ENCODE measurements at places on chromosomes 1 and 21. TPM values are rescaled to one million over a fixed set of nuclear protein-coding genes. Genes with fewer than 3 reads are reported as not detected.

DNA sequence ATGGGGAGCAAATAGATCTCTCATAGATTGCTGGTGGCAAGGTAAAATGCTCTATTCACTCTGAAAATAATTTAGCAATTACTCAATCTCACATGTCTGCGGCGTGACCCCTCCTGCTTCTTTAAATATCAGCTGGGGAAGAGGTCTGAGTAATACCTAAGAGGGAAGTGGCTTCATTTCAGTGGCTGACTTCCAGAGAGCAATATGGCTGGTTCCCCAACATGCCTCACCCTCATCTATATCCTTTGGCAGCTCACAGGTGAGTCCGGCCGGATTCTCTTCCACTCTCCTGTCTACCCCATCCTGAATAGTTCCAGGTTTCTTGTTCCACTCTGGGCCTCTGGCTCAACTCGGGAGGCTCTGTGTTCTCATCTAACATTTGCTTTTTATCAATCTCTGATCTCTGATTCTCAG is at the start of gene SLAMF7:
Gene SLAMF7 (plus strand): TSS at position 150 of the 414 bp plus-strand sequence. CDS start 55 bp downstream, at position 205.
- no peak for DNase-seq

DNA sequence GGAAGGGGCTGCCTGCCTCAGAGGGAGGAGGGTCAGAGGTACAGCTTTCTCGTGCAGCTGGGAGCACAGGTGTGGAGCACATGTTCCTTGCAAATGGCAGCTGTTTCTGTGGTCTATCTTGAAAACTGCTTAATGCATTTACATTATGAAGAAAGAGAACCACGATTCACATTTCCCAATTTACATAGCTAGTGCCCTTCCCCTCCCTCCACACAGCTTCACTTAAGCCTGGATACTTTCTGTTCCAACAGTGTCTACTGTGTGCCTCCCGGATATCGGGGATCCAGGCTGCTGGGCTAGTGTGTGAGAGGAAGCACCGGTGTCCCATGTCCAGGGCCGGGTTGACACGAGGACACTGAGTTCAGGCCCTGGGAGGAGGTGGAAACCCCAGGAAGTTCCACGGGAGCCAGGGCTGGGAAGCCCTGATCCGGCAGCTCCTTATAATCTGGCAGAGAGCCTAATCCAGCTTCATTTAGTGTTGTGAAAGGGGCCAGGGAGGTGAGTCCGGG is 31.6 kb downstream of the TMCC2 start:
- no peak for DNase-seq

DNA sequence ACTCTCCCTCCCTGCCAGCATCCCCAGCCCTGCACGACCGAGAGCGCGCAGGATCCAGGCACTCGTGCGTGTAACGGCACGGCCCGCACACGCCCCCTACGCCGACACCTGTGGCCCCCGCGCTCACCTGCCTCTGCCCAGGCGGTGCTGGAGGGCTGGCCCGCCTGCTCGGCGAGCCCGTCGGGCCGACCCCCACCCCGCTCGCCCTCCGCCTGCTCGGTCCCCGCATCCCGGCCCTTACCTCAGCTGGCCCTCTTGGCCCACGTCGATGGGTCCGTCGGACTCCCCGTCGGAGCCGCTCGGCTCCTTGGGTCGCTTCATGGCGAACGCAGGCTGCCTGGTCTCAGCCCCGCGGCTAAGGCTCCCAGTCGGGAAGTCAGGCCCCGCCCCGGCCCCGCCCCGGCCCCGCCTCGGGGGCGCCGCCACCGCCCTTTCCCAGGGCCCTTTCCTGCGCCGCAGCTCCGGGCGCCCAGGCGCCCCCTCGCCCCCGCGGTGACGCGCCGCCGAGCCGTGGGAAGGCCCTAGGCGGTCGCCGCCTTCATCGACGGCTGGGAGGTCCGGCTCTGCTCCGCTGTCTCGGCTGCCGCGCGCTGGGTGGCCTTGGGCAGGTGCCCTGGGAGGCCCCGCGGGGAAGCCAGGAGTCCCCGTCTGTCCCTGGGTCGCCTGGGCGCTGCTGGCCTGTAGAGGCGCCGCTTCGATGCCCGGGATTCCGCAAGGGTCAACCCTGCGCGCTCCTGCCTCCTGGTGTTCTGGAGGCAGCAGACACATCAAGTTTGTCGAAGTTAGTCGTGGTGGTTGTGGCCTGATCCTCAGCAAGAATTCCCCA is at the start of gene HEYL:
Gene HEYL (minus strand): TSS at position 339 of the 826 bp plus-strand sequence. CDS start 18 bp downstream, at position 321.
- DNase-seq = peak; percentile 87

DNA sequence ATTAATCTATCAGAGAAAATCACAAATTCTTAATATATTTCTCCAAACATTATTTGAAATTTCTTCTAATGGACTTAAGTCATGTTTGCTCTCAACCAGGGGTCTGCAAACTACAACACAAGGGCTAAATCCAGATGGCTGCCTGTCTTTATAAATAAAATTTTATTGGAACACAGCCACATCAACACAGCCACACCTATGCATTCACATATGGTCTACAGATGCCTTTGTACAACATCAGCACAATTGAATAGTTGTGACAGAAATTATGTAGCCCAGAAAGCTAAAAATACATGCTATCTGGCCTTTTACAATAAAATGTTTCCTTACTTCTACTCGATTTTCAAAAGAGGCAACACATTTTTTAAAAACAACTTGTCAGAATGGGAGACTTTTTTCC is 103.9 kb downstream of the DPYD start:
- DNase-seq = no peak

- no peak for DNase-seq
Measured at GRCh38 chr1:245859493-245860114, 647.5 kb downstream of the SMYD3 start.

- DNase-seq = no peak
Measured at GRCh38 chr1:84156210-84156621, 12.1 kb downstream of the PRKACB start.

- no peak for DNase-seq
Measured at GRCh38 chr1:40167317-40167716, 6.1 kb downstream of the RLF start.

- DNase-seq = no peak
Measured at GRCh38 chr1:181818459-181818858, 243.1 kb downstream of the ZNF648 start.

DNA sequence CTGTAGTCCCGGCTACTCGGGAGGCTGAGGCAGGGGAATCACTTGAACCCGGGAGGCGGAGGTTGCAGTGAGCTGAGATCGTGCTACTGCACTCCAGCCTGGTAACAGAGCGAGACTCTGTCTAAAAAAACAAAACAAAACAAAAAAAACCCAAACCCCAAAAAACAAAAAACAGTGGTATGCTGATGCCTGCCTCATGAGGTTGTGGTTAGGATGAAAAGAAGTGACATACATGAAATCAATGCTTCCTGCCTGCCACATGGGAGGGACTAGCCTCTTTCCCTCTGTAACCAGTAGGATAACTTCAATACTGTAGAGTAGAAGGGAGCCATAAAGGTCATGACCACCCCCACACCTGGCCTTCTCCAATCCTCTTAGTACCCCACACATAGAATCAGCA is 55.2 kb downstream of the TENT5C start:
- no peak for DNase-seq

DNA sequence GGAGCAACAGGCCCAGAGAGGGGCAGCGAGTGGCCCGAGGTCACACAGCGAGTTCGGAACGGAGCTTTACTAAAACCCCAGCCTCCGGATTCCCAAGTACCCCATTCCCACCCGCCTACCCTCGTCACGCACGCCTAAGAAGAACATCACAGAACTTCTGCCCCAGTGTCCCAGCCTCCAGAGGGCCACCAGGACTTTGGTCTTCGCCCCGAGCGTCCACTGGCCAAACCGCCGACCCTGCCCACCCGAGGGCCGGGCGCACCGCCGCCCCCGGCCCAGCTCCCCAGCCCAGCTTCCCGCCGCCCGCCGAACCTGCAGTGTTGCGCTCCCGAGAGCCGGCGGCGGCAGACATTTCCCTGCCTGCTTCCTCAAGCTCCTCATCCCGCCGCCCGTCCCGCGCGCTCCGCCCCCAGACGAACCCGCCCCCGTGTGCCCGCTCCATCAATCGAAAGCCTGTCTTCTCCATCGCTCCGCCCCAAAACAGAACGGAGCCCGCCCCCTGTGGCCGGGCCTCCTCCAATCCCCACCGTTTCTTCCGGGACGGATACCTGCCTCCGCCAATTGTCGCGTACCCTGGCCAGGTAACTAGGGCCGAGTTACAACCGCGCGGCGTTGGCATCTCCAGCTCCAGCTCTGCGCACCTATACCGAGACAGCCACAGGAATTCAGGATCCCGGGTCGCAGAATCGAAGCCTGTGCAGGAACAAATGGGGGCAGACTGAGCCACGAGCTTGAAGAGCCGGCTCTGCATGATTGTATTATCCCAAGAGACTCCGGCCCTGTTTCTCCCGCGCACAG is 15.3 kb downstream of the INPP5B start:
- peak; percentile 98 for DNase-seq

DNA sequence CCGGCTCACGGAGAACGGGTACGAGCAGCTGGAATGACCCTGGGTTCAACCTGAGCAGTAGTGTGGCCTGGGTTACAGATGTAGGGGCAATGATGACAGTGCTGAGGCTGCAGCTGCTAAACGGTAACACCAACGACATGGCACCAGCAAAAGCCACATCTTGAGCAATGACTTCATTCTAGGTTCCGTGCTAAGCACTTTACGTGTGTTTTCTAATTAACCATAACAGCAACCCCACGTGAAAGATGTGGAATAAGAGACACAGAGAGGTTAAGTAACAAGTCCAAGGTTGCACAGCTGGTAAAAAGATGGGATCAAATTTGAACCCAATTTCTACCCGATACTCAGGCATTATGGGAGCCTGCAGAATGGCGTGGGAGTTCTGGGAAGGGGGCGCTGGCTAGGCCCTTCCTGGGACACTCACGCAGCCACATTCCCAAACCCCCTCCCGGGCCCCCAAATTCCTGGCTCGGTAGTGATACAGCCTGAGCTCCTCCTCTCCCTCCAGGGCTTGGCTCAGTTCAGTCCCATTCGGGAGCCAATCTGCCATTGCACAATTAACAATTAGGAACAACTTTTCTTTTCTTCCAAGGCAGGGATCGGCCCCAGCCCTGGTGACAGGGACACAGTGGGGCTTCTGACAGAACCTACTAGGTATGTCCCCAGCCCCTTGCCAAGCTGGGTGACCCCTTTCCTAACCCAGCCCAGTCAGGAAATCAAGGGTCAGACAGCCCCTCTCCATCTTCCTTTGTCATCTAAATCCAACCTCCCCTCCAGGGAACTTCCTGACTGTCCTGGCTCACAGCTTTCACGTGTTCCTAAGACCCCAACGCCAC is 23.8 kb upstream of the ECE1 start:
- DNase-seq = no peak

DNA sequence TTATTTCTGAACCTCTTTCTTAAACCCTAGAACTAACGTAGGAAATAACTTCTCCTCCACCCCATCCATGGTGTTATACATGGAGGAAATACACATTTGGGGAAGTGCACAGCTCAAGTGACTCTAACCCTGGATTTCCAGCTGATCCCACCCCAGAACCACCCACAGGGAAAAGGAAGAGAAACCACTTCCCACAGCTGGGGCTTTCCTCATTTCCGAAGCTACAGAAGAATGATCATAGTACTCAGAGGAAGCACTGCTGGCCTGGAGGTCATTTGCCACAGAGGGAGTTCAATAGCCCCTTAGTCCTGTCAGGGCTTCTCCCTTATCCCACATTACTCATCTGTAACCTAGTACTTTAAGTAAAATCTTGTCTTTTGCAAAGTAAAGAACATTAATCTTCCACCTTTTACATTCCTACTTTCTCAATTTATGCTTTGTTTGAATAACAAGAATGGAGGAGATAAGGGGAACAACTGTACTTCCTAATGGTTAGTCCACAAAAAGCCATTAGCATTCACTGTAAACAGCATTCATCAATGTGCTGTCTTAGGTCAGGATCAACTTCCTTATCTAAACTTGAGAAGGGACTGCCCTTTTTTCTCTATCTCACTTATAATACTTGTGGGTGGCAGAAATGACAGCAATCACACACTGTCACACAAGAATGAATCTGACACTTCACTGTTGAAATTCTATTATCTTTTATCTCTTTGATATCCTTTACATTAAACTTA is 63.0 kb upstream of the RGS1 start:
- no peak for DNase-seq

DNA sequence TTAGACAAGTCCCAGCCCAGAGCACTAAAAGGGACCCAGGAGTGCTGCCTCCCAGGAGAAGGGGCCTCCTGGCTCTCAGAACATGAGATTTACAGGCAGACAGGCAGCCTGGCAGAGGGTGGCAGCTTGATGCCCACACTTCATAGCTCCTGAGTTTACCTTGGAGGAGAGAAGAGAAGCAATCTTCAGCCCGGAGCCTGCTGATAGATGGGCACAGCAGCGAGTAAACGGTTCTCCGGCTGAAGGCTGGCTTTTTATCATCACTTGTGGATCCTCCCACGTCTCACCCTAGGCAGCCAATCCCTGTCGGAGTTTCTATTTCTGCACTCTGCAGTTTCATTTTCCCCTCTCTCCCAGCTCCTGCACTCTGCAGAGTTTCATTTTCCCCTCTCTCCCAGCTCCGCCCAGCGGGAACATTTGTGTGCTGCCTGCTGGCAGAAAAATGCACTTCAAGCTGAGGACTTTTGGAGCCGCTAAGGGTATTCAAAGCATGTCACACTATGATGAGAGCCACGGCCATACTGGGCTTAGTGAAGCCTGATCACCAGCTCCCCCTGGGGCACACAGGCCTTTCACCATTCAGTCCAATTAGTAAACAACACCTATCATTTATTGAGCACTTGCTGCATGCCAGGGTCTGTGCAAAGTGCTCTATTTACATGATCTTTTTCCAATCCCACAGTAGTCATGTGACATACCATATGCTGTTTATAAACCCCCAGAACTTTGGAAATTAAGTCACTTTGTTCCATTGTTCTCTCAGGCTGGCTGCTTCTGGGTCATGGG is at the start of gene IFI6:
Gene IFI6 (minus strand): TSS at position 229 of the 786 bp plus-strand sequence. CDS start 2,878 bp downstream, outside the sequence.
- peak; percentile 94 for DNase-seq

- peak; percentile 83 for DNase-seq
Measured at GRCh38 chr21:34865400-34866241, 183.5 kb downstream of the RUNX1 start.

DNA sequence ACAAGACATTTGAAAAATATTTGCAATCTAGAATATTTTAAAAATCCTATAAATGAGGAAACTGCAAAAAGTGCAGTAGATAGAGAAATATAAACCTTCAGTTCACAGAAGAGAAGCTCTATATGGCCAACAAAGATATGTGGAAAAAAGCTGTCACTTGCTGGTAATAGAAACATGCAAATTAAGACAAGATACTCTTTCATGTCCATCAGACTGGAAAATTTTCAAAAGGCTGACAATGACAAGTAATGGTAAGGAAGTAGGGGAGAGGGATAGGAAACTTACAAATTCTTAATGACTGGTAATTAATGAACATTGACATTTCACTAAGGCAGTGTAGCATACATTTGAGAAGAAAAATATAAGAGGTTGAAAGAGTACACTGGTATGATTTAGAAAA is 147.9 kb downstream of the MRPL39 start:
- DNase-seq = no peak

- DNase-seq = no peak
Measured at GRCh38 chr1:65399003-65399402, 21.5 kb upstream of the LEPR start.

Gene PLA2G2C
- total RNA-seq = 0.31 TPM

Gene GPR37L1
- total RNA-seq = 0.13 TPM

Gene NIPAL3
- 46.4 TPM for total RNA-seq

Gene BMP8B
- total RNA-seq = 4.9 TPM

Gene TFB2M
- 10.8 TPM for total RNA-seq

Gene OLFM3
- 0.41 TPM for total RNA-seq

Gene ZYG11B
- 28.2 TPM for total RNA-seq

Gene FABP3
- 25.0 TPM for total RNA-seq
